ENCODE measurements at places on chromosomes 16 and 17.

DNA sequence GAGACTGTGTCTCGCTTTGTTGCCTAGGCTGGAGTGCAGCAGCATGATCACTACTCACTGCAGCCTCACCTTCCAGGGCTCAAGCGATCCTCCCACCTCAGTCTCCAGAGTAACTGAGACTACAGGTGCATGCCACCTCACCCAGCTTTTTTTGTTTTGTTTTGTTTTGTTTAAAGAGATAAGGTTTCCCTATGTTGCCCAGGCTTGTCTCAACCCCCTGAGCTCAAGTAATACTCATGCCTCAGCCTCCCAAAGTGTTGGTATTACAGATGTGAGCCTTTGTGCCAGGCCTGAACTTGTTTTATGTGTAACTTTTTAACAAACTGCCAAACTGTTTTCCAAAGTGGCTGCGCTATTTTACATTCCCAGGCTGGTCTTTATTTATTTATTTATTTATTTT is 41.8 kb upstream of the NUDT7 start:
- no peak for DNase-seq

GRCh38 chr17:77320485-77321256 is 179.9 kb downstream of the SEC14L1 start:
- no peak for DNase-seq

DNA sequence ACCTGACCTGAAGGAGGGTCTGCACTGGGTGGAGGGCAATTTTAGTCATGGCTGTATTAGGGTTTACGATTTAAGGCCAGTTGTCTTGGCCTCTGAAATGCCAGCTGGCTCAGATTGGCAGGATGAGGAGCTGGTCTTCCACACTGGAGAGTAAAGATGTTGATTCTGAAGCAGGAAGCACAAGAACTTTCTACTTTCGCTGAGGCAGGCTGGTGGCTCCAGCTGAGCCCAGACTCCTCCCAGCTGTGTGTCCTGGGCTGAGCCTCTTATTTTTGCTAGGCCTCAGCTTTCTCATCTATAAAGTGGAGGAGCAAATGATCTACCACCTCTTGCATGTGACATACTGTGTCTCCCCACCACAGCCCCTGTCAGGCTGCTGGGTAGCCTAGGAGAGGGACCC is 74.4 kb downstream of the MRM1 start:
- DNase-seq, result no peak

GRCh38 chr17:41522301-41523224 is 3.9 kb upstream of the KRT15 start:
- DNase-seq, result no peak

- no peak for DNase-seq
These were observed 862 bp upstream of the GDE1 start for GRCh38 chr16:19522760-19523159.

DNA sequence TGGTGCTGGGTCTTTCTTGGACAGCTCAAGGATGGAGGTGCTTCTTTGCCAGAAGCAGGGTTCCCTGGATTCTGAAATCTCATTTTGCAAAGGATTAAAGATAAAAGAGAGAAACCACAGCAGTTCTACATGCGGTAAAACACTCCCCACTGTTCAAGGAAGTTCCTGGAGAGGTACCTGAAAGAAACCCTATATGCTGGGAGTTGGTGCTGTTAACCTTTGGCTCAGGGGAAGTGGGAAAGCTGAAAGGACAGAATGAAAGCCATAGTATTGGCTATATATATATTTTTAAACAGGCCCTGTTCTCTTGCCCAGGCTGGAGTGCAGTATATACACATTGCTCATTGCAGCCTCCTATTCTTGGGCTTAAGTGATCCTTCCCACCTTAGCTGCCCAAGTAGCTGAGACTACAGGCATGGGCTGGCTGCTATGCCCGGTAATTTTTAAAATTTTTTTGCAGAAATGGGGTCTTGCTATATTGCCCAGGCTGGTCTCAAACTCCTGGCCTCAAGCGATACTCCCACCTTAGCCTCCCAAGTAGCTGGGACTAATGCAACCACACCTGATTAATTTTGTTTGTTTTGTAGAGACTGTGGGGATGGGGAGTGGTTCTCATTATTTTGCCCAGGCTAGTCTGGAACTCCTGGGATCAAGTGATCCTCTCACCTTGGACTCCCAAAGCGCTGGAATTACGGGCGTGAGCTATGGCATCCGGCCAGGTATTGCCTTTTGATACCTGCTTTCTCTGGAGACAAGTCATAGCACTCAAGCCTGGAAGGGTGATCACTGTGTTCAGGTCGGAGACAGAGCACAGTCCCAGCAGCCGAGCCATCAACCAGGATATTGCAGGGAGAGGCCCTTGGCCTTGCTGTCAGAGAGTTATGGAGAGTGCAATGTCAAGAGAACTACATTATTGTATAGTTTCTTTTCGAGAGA is 55.2 kb downstream of the MSI2 start:
- no peak for DNase-seq

GRCh38 chr16:84207879-84208278 is 16.9 kb downstream of the ADAD2 start:
- DNase-seq, result no peak

GRCh38 chr16:1073566-1074378 is 1.2 kb downstream of the SSTR5 start:
- DNase-seq, result no peak

- no peak for DNase-seq
These were observed 69.2 kb upstream of the TBX2 start for GRCh38 chr17:61330174-61331150.

- no peak for DNase-seq
These were observed at the start of gene ADGRG1 for GRCh38 chr16:57628008-57628781. Gene ADGRG1, plus strand, starts transcription at chr16:57628630. Its CDS starts 21,658 bp downstream, at chr16:57650288.

DNA sequence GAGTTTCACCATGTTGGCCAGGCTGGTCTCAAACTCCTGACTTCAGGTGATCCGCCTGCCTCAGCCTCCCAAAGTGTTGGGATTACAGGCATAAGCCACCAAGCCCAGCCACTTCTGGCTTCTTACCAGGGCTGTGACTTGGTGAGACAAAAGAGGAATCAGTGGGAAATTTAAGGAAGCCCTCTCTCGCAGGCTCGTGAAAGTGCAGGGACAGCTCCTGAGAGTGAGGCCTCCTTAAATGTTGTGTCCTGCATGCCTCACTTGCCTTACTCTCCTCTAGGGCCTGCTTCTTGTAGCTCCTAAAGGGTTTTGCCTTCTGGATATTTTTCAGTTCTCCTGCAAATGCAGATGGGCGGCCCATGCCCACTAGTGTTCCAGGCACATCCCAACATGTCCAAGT is 5.2 kb downstream of the AHSP start:
- no peak for DNase-seq

DNA sequence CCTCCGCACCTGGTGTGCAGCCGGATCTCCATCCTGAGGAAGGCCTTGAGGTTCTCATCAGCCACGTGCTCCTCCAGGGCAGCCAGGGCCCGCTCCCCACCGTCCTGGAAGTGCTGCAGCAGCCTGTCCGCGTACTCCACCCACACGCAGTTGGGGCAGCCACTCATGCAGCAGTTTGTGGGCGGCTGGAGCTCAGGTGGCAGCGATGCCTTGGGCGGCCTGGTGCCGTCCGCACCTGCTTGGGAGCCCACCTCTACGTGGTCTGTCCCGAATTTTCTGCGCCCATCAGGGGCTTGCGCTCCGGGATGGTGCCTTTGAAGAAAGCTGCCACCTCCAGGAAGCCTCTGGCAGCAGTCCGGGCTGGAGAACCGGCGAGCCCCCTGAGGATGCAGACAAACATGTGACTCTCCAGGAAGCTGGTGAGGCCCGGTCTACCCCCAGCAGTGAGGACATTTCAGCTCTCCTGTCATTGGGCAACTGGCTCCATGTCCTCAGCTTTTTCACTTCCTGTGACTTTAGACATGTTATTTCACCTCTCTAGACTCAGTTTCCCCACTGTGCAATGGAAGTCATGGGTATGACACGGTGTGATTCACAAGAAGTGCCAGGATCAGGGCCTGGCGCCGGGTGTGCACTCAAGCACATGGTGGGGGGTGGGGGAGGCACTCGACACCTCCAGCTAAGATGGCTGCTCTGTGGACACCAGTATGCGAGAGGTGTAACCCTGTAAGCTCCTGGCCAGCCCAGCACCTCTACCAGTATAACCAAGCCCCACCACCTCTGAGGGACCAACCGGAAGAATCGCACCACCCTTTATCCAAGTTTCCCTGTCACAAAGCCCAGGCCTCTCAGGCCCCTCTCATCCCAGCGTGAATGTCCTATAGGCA is 957 bp downstream of the OXLD1 start:
- DNase-seq, result peak; percentile 47

GRCh38 chr16:29775742-29776408 is 2.2 kb upstream of the ZG16 start:
- no peak for DNase-seq

DNA sequence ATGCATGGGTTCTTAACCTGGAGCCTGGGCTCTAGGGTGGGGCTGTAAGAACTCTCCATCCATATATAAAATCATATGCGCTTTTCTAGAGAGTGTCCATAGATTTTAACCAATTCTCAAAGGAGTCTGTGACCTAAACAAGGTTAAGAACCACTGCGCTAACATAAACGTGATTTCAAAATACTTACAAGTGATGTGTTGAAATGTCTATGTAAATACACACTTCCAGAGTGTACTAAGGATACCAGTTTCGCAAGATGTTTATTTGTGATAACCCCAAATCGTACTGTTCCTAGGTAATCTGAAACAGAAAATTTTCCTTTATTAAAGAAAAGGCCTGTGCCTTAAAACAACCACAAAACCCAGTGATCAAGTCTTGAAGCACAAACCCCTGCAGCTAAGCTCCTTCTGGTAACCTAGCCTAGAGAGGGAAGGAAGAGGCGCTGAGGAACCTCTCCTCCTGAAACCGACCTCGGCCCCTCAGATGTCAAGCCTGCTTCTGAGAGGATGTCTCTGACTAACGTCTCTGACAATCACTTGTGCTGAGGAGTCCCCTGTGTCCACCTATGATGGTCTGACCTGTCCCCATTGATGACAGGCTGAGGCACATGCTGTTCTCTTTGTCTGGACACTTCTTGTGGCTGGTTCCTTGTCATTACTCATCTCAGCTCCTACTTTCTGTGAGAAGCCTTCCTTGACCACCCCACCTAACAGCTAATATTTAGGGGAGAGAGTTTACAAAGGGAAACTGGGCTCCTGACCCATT is 32.2 kb downstream of the SNN start:
- DNase-seq, result no peak

- no peak for DNase-seq
These were observed 10.7 kb downstream of the DCTN5 start for GRCh38 chr16:23651943-23652468.

- DNase-seq, result no peak
These were observed 166.0 kb downstream of the PHKB start for GRCh38 chr16:47627085-47627639.

DNA sequence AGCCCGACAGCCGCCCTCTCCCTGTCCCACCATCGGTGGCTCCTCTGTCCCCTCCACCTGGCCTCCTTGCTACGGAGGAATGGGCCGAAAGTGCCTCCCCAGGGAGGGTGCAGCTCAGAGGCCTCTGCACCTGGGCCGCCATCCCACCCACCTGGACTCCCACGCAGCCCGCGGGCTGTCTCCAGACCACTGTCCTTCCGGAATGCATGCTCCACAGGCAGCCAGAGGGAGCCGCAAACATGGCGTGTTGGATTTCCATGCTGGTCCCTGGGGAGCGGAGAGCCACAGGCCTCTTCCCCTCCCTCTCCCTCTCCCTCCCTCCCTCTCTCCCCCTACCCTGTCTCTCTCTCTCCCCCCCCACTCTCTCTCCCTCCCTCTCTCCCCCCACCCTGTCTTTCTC is 3.0 kb downstream of the SSTR5 start:
- no peak for DNase-seq

DNA sequence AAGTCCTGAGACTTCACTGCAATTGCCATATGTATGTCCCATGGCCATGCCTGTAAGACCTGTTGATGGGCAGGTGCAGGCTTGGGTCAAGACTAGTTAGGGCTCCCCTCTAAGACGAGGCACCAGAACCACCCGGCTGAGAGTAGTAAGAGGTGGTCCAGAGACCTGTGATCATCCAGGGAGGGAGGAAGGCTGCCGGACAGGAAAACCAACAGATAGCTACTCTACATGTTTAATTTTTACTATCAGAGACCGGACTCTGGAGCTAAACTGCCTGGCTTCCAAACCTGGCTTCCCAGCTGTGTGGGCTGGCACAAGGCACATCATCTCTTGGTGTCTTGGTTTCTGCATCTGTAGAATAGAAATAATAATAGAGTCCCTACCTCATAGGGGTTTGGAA is 73.0 kb downstream of the ERCC4 start:
- DNase-seq, result no peak

- no peak for DNase-seq
These were observed 81.8 kb upstream of the TOB1 start for GRCh38 chr17:50947782-50948543.

DNA sequence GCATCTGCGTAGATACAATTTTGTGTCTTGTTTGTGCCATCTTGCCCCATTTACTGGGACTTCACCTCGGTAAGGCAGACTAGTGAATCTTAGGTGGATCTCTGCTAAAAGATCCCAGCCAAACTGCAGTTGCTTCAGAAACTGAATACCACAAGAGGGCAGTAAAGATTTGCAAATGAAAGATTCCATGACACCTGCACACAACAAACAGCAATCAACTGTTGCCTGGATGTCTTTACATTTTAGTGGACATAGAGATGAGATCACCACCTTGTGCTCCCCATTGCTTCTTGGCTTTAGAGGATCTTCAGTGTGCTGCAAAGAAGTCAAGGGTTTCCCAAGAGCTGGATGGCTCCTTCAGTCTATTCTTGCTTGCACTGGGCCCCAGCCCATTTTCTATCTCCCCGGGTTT is 119.2 kb upstream of the CACNG5 start:
- no peak for DNase-seq

- DNase-seq, result no peak
These were observed 1.9 kb upstream of the DHRS13 start for GRCh38 chr17:28904800-28905199.

- DNase-seq, result no peak
These were observed 20.7 kb downstream of the BANP start for GRCh38 chr16:87971933-87972332.

DNA sequence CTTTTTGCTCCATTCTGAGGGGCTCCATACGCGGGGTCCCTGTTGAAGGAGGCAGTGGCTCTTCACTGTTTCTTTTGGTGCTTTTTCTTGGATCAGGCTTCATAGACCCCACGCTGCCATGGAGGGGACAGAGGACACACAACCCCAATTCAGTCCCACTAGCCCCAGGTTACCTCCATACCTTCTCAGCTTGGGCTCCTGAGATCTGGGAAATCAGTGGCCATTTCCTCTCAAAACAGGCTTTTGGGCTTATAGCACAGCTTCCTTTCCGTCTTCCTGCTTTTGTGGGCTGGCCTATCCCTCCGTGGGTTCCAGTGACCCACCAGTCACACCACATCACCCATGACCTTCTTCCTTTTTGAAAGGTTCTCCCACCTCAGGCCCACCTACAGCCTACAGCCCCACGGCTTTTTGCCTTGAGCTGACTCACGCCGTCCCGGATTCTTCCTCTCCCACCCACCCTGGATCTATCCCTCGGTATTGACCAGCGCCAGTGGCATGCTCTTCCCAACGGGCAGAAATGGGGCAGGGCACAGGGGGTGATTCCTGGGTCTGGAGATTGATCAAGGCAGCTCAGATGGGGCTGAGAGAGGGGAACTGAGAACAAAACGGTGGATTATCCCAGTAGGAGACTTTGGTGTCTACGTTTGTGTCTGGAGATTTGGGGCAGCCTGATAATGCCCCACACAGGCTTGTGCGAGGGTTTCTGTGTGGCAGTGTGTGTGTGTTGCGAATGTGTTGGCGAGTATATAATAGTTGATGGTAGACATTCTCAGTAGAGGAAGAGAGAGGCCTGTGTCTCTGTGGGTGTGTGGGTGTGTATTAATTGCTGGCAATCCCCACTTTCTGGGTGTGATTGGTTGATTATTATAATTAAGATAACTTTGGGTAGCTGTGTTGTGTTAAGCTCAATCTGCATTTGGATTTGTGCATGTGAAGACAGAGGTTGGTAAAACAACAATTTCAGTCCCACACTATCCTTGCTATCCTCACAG is 3.8 kb downstream of the TBX21 start:
- DNase-seq, result no peak

GRCh38 chr16:88743693-88744576 is 37.6 kb downstream of the CTU2 start:
- peak; percentile 74 for DNase-seq

Measured in CD8-positive, alpha-beta T cell (primary cell).